ENCODE measurements at places on chromosomes 1 and 21.

GRCh38 chr1:6417961-6418667, 1.6 kb downstream of the HES2 start:
- no peak for DNase-seq

DNA sequence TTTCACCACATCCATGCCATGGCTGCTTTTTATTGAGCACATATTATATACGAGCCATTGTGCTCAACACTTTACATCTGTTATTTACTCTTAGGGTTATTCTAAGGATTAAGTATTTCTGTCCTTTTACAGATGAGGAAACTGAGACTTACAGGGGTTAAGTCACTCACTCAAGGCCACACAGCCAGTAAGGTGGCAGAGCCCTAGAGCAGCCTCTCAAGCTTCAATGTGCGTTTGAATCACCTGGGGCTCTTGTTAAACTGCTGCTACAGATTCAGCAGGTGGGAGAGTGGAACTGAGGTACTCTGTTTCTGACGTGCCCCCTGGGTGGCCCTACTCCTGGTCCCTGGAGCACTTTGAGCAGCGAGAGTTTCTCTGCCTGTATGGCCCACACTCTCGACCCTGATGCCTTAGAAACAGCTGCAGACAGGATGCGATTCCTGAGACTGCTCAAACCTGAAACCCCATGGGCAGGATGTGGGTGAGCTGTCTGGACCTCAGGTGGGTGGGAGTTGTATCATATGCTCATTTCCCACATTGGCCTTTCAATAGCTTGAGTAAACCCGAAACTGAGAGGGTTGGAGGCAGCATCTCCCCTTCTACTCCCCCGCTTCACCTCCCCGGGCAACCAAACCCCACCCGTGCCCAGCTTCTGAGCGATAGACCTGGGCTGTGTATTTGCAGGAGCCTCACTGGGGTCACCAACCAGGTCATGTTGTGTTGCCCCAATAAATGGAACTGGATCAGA, 59.3 kb downstream of the MAN1C1 start:
- no peak for DNase-seq

- DNase-seq = no peak
These were observed 27.7 kb downstream of the VASH2 start for GRCh38 chr1:212977781-212978645.

DNA sequence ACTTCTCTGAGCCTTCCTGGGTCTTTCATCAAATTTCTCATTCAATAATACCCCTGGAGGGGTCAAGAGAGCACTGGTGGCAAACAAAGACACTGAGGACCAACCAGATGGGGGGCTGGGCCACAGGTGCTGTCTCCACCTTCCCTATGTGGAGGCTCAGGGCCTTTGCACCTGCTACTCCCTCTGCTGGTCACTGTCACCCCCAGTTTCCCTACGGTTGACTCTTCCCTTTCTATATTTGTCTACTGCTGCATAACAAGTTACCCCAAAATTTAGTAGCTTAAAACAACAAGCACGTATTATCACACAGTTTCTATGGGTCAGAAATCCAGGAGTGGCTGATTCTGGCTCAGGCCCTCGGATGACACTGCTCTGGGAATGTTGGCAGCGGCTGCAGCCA, 138.8 kb upstream of the RUNX3 start:
- no peak for DNase-seq

- DNase-seq = no peak
These were observed 82.3 kb upstream of the SYT6 start for GRCh38 chr1:114235960-114236359.

DNA sequence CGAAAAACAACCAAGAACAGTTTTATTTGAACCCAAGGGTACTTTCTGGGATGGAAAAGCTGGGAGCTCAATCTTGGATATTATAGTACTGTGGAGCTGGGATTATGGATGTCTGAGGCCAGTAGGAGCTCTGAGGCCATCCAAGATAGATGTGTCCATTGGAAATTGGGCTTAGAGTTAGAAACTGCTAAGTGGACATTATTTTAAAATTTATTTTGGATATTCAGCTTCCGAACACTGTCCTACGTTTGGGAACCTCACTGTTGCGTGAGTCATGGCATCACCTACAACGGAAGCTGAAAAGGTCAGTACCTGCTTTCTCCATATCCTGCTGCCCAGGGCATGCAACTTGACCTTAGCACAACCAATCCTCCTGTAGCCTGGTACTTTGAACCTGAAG, 61.0 kb downstream of the RYR2 start:
- no peak for DNase-seq

DNA sequence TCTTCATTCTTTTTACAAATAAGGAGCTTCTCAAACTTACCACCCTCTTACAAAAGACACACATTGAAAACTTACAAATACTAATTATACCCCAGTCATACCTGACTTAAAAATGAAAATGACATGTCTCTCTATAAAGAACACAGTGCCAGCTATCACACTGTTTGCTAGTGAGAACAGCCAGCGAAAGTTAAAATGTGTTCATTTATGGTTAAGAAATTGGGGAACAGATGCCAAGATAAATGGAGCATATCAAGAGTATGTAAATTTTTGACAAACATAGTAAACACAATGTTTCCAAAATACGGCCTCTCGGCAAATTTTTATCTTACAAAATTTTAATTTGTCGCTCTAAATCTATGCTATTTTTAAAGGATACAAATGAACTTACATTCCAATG, 1422.9 kb downstream of the KCNT2 start:
- DNase-seq = no peak

GRCh38 chr1:165900576-165901380, 73.4 kb downstream of the UCK2 start:
- no peak for DNase-seq

GRCh38 chr1:22114083-22115012, 28.5 kb downstream of the WNT4 start:
- DNase-seq = no peak

DNA sequence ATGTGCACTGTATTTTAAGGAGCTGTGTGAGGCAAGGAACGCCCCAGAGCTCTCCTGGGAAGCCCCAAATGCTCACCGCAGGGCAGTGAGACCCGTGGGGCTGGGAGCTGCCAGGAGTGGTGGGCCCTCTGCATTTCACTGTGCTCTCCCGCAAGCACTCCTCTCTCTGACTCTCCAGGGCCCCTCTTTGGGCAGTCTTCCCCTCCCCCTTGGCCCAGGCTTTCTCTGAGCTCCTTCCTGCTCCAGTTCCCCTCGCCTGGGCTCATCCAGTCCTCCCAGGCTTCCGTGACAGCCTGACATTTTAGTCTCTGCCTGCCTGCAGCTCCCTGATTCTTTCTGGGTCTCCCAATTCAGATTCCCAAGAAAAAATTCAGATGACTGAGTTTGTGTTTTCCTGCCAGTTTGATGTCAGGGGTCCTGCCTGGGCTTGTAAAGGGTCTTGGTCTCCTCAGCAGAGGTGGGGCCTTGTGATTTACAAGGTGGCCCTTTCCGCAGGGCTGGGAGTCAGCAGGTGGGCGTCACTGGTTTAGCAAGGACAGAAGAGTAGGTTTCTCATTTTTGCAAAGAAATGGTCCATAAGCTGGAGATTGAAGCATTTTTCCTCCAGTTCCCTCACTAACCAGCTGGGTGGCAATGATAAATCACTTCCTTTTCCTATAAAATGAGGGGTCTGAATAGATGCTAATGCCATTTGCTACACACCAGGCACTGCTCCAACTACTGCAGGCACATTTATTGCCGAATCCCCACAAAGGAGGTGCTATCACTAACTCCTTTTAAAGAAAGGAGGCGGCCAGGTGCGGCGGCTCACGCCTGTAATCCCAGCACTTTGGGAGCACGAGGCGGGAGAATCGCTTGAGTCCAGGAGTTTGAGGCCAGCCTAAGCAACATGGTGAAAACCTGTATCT, 1.9 kb upstream of the CA6 start:
- DNase-seq = no peak

DNA sequence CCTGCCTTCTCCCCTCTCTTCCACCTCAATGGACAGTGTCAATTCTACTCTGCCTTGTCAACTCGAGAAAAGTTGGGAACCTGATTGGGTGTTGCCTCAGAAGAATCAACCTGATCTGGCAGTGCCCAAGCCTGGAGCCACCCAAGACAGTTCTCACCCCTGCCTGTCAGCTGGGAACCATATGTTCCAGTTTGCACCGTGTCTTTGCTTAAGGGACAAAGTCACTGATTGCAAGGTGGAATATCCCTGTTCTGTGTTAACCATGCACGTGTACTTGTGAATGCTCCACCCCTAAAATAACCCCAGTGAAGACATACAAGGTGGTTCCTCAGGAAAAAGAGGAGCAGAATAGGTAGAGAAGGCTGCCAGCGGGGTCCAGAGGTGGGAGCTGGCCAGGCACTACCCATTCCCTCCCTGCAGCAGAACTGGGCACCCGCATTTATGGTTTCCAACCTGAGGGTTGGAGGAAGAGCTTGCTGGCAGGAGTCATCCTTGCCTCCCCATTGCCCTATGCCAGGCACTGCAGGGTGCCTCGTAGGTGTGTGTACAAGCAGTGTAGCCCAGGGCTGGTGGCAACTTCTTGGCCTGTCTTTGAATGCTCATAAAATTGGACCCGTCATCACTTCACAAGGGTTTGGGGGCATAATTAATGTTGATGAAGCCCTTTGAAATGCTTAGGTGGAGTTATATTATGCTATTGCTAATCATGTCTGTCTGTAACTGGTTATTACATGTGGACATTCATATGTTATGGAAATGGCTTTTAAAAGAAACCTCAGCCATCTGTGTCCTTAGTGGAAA, 11.3 kb downstream of the NIPAL3 start:
- DNase-seq = no peak

- DNase-seq = no peak
These were observed 62.9 kb downstream of the PACC1 start for GRCh38 chr1:212351588-212352362.

GRCh38 chr1:99264201-99265021, at the start of gene PLPPR4:
Gene PLPPR4, plus strand, starts transcription at chr1:99264492. Its CDS starts 102 bp downstream, at chr1:99264594.
- peak; percentile 55 for DNase-seq

GRCh38 chr1:233569636-233570035, 44.3 kb upstream of the KCNK1 start:
- no peak for DNase-seq

DNA sequence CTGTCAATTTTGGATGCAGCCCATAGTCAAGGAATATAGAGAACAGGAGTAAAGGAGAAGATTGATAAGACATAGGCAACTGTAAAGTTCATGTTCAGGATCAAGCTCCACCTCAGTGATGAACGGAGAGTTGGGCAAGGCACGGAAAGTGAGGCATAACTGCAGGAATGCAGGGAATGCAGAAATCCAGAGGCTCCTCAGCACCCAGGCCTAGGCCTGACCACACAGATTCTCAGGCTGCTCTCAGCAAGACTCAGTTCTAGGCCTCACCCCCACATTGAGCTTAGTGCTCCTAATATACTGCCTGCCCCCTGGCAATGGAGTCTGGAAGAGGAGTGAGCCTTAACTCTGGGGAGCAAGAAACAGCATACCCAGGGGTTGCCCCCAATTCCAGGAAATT, 36.3 kb upstream of the S1PR1 start:
- DNase-seq = peak; percentile 98

- no peak for DNase-seq
These were observed 14.0 kb downstream of the C1orf94 start for GRCh38 chr1:34190692-34191091.

- DNase-seq = no peak
These were observed 96.5 kb upstream of the ATP1A1 start for GRCh38 chr1:116276532-116276931.

DNA sequence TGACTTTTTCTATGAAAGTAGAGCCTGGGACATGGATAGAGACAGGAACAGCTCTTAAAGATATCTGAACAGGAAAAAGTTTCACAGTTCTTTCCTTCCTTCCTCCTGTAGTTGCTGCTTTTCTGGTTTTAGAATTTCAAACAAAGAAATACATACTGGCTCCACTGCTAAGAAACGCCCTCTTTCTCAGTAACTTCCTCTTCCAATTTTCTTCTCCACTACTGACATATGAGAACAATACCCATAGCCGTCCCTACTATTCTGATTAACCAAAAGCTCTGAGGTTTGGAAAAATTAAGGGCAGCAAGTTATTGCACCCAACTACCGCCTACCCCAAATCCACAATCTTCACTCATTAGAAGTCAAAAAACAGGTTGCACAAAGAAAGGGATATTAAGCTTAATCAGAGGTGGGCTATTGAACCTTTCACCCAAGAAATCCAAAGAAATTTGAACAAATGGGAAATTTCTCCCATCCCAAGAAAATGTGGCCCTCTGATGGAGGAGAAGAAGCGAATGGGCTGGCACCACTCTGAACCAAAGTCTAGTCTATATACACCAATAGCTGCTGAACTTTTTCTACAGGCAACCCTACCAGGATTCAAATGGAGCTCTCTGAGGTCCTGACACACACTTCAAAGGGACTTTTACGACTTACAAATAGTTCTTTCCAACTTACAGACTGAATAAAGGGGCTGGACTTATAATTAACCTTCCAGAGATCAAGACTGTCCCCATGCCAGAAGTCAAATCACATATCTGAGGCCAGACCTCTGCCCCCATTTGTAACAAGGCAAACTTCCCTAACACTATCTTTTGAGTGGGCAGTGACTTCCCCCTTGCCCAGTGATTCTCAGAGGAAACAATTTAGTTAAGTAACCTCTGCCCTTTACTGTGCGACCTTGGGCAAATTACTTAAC, 1.7 kb downstream of the WASF2 start:
- peak; percentile 38 for DNase-seq

GRCh38 chr1:93728480-93729131, 47.0 kb upstream of the BCAR3 start:
- DNase-seq = no peak

- DNase-seq = peak; percentile 71
These were observed 68.3 kb upstream of the ARHGAP29 start for GRCh38 chr1:94305704-94306103.

- no peak for DNase-seq
These were observed 2.9 kb downstream of the LHX9 start for GRCh38 chr1:197920067-197920396.

- no peak for DNase-seq
These were observed 140.3 kb downstream of the PLPP3 start for GRCh38 chr1:56438901-56439551.

DNA sequence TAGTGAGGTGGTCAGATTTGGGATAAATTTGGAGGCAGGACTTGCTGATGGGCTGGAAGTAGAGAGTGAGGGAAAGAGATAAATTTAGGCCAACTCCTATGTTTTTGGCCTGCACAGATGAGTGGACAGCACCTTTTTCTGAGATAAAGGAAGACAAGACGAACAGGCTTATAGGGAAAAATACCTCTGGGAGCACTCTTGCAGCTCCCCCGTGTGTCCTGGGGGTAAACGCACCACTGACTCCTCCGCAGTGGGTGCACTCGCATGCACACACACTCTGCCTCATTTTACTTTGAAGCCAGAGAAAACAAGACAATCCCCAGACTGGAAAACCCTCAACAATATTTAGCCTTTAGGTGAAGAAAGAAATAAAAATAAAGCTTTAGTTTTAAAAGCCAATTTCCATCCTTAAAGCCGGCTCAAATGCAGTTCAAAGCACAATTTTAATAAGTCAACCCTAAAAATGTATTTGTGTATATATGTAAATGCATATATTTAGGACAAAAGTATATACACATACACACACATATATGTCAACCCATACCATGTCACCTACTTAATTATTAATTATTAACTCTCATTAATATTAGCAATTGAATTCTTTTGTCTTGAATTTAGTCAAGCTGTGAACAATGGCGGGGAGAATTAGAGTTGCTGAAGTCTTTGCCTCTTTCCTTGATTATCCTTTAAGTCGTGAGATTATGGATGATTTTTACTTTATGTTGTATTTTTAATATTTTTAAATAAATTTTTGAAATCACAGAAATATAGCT, 341.8 kb downstream of the ZNF326 start:
- DNase-seq = no peak

- no peak for DNase-seq
These were observed 84.4 kb upstream of the RAB4A start for GRCh38 chr1:229186373-229187056.

- peak; percentile 95 for DNase-seq
These were observed 78.0 kb downstream of the HLX start for GRCh38 chr1:220957233-220957605.
